ENCODE measurements at places on chromosomes 7 and 10.

- no peak for DNase-seq
Observed at GRCh38 chr10:30103595-30104320, 44.4 kb upstream of the JCAD start.

- DNase-seq: no peak
Observed at GRCh38 chr10:2913474-2913873, 153.9 kb upstream of the PFKP start.

- DNase-seq: no peak
Observed at GRCh38 chr7:98376711-98377110, 24.2 kb downstream of the BAIAP2L1 start.

- DNase-seq: no peak
Observed at GRCh38 chr10:71575451-71575850, 144.1 kb downstream of the C10orf105 start.

GRCh38 chr7:17668122-17668521 lies 272.2 kb downstream of the SNX13 start:
- no peak for DNase-seq

DNA sequence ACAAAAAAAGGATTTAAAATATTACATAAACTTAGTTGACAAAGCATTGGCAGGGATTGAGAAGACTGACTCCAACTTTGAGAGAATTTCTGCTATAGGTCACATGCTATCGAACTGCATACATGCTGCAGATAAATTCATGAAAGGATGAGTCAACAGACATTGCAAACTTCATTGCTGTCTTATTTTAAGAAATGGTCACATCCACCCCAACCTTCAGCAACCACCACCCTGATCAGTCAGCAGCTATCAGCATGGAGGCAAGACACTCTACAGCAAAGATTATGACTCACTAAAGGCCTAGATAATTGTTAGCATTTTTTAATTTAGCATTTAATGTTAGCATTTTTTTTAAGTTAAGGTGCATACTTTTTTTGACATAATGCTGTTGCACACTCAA lies 73.6 kb downstream of the AGK start:
- DNase-seq: no peak

Data from CD4-positive, alpha-beta T cell treated with Interleukin-1 beta for 1 hour (primary cell).